ENCODE measurements at places on chromosomes 11 and 22.
A peak's percentile ranks its signal among the peaks of the same experiment; 100 is the strongest.

DNA sequence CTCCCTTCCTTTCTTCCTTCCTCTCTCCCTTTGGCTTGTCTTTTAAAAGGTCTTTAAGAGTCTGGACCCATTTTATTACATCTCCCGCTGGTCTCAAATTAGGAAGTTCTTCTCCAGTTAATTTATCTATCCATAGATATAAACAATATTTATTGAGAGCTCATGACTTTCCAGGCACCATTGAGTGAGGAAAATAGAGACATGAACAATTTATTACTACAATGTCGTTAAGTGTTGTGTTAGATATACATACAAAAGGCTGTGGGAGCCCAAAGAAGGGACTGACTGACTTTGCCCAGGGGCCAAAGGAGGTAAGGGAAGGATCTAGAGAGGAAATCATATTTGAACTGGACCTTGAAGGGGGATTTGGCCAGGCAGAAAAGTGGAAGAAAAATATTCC lies 51.6 kb upstream of the DEUP1 start:
- no peak for DNase-seq

GRCh38 chr11:126537492-126537891 lies 182.0 kb downstream of the ST3GAL4 start:
- no peak for DNase-seq

DNA sequence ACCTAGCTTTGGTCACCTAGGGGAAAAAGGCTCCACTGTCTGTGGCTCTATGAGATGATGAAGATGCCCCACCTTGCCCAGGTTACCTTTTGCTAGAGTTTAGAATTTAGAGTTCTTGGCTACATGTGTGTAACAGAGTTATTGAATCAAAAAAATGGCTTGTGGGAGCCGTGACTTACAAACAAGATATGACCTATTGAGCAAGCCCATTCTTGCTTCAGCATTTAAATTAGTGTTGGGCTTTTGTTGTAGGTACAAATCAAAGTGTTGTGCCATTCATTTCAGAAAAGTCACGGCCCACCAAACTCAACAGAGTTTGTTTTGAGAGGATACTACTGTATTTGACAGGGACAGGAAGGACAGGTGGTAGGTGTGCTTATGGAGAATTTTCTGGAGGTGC lies 768.8 kb downstream of the NTM start:
- no peak for DNase-seq

DNA sequence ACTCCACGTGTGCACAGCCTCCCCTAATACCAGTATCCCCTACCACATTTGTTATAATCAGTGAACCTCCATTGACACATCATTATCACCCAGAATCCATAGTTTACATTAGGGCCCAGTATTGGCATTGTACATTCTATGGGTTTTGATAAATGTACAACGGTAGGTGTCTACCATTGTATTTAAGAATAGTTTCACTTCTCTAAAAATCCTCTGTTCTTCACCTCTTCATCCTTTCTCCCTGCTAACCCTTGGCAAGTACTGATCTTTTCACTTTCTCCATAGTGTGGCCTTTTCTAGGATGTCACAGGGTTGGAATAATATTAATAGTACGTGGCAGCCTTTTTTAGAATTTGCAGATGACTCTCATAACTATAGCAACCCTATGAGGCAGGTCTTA lies 353.8 kb downstream of the DDX10 start:
- no peak for DNase-seq

- DNase-seq, result no peak
Measured at GRCh38 chr11:133906746-133907145, 50.0 kb downstream of the IGSF9B start.

DNA sequence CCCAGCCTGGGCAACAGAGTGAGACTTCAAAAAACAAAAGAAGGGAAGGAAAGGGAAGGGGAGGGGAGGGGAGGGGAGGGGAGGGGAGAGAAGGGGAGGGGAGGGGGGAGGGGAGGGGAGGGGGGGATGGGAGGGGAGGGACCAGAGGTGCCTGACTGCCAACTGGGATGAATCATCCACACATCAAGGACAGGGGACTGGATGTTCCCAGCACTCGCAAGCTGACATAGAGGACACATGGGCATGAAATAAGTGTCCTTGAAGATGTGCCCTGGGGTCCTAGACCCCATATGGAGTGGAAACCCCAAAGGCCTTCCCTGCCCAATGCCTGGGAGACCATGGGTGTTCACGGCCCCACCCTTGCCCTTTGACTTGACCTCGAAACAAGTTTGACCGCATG lies 19.8 kb downstream of the TST start:
- DNase-seq, result no peak

- no peak for DNase-seq
Measured at GRCh38 chr11:110738641-110739040, 26.4 kb upstream of the ARHGAP20 start.

- no peak for DNase-seq
Measured at GRCh38 chr22:26670459-26670858, 13.1 kb downstream of the MIAT start.

DNA sequence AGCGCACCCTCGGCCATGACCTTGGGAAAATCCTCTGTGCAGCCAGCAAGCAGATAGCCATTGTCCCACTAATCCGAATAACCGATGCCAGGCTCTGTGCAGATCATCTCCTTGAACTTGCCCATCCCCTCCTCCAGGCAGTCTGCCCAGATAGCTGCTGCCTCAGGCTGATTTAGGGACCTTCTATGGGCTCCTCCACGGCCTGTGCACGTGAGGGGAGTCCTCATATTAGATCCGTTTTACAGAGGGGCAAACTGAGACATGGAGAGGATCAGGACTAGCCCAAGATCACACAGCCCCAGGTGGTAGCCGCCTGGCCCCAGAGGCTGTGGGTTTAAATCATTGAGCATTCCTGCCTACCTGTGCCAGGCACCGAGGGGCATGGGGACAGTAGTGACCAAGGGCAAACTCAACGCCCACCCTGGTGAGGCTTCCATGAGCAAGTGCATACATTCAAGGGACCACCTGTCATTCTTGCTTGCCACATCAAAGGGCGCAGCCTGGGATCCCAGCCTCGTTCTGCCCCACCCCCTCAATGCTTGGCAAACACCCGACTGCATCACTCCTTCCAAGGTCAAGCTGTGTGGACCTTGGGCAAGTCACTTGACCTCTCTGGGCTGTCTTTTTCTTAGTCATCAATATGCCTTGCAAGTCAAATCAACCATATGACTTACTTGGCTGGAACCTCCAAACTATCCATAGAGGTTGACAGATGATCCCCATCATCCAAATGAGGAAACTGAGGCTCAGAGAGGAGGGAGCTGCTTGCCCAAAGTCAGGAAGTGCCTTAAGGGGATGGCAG lies 131.6 kb downstream of the MN1 start:
- peak; percentile 92 for DNase-seq

- DNase-seq, result no peak
Measured at GRCh38 chr22:46038516-46039430, 61.8 kb upstream of the WNT7B start.

DNA sequence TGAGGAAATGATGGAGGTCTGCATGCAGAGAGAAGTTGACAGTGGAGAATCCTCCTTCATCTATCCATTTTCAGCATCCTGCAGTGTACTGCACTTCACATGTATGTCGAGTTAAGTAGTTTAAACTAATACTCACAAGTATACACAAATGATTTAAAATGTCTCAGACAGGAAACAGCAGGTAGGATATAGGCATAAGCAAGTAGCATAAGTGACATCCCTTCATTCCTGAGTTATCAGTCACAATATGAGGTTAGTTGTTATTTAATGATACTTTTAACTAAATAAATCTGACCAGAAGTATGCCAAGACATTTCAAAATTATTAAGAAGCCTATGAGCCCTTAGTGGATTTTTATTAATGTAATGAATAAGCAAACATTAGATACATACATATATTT lies 37.4 kb downstream of the MTMR2 start:
- no peak for DNase-seq

Measured in HepG2 (cell line).